ENCODE measurements at places on chromosomes 3 and 15.

DNA sequence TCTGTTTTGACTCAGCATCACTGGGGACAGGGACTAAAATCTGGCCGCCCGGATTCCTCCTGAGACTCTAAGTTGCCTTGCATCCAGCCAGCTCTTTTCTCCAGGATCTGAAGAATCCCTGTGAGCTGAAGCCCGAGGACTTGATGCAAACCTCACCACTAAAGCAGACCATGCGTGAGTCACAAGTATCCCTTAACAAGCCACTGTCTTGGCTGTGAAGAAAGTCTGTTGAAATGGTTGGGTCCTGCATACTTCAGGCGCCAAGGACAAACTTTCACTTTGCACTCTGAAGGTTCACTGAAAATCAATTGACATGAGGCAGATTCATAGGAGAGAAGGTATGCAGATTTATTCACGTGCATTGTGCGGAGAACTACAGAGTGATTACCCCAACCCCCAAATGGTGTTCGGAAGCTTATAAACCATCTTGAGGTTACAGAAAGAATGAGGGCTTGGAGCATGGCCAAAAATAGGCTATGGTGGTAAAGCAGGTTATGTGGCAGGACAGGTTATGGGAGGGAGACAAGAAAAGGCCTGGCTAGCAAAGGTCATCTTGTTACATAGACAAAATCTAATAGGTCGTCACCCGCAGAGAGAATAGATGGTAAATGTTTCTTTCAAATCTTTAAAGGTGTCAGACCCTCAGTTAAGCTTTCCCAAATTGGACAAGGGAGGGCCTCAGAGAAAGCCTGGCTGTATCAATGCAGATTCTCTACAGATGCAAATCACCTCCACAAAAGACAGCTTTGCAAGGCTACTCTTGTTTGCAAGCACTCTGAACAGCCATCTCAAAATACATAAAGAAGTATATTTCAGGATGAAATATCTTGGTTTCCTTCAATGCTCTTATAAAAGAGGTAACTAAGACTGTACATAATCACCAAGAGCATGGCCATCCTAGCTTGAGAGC, 126.3 kb upstream of the PLAAT1 start:
- DNase-seq, result no peak

DNA sequence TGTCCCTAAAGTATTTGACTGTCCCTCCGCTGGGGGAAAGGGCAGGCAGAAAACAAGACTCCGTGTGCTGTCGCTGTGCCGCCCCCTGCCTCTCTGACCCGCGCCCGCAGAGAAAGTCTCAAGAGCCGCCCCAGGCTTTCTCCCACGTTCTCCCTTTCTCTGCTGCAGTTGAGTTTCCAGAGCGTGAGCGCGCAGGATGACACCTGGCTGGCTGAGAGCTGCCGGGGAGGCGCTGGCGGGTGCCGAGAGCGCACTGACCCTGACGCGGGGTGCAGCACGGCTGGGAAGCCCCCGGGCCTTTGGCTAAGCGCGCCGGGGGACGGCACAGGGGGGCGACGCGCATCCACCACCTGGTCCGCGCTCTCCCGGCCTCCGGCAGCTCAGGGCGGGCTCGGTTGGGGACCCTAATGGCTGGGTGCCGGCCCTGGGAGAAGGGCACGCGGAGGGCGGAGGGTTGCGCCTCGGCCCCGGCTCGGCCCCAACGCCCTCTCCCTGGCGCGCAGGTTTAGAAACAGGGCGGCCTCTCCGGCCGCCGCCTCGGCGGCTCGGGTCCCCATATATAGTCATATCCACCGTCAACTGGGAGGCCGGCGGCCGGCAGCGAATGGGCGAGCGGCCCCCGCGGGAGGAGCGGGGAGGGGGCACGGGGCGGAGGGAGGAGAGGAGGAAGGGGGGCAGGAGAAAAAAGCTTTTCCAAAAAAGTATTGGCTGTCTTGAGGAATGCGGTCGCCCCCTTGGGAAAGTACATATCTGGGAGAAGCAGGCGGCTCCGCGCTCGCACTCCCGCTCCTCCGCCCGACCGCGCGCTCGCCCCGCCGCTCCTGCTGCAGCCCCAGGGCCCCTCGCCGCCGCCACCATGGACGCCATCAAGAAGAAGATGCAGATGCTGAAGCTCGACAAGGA, at the start of gene TPM1:
Gene TPM1, plus strand, starts transcription at position 774 of the 903 bp plus-strand sequence. Its CDS starts 83 bp downstream, at position 857.
- no peak for DNase-seq

DNA sequence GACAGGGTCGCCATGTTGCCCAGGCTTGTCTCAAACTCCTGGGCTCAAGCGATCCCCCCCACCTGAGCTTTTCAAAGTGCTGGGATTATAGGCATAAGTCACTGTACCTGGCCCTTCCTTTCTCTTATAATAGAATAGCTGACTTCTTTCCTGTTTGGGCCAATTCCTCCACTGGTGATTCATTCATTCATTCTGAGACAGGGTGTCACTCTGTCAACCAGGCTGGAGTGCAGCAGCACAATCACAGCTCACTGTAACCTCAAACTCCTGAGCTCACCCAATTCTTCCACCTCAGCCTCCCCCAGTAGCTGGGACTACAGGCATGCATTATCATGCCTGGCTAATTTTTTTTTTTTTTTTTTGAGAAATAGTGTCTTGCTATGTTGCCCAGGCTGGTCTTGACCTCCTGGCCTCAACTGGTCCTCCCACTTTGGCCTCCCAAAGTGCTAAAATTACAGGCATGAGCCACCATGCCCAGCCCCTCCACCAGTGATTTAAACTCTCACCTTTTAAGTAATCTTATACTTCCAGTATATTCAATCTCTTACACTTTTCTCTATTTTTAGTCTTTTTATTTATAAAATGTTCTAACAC, 20.9 kb downstream of the GNB4 start:
- DNase-seq, result no peak

- peak; percentile 60 for DNase-seq
These were observed 38.6 kb downstream of the CLEC3B start for GRCh38 chr3:45064512-45065372.
